Endothelial cell of umbilical vein (primary cell): ENCODE measurements at places on chromosomes 2 and 18.

DNA sequence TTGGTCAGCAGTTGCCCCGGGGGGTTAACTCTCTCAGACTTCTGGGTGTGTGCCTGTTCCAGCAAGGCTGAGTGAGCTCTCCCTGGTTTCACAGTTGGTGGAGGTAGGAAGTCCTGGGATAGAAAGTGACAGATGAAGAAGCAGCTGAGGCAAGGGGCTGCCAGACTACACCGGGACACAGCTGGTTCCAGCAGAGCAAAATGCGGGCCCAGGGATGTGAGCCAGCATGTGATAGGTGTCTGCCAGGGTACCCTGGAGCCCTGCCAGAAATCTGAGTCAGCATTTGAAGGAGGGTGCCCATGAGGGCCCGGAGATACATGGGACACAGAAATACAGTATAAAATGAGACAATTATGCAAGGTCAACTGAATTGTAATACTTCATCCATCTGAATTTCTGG lies 79.3 kb upstream of the LGALSL start:
- H3K4me1 ChIP-seq: no peaks in the 10 kb centered on the region
- H3K27me3 ChIP-seq: no peaks in the 10 kb centered on the region
- no peak overlapping the region for H3K4me3 ChIP-seq

DNA sequence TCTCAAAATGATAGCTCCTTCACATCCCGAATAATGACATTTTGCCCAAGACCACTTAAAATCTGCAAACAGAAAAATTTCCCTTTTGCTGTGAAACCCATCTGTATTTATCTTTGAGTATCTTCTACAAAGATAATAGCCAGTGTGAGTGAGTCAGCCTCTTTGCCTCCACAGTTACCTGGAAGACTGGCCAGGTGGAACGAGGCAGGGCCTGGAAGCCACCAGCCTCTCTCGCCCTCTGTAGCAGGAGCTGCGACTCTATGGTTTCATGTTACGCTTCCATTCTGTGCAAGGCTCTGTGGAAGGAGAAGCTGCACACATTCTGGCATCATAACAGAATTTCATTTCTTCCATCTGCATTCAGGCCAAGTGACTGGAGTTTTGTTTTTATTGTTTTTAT lies 9.5 kb downstream of the ELP2 start:
- peaks cover 17% of the 10 kb centered on the region for H3K36me3 ChIP-seq
- no peak for DNase-seq
- no peak overlapping the region for H3K4me3 ChIP-seq
- H3K27ac ChIP-seq: no peak overlapping the region
- H3K4me1 ChIP-seq: no peaks in the 10 kb centered on the region

GRCh38 chr18:524466-524865 lies 24.0 kb upstream of the COLEC12 start:
- peaks cover 38% of the 10 kb centered on the region for H3K4me1 ChIP-seq
- H3K27me3 ChIP-seq: no peaks in the 10 kb centered on the region
- H3K36me3 ChIP-seq: no peaks in the 10 kb centered on the region

DNA sequence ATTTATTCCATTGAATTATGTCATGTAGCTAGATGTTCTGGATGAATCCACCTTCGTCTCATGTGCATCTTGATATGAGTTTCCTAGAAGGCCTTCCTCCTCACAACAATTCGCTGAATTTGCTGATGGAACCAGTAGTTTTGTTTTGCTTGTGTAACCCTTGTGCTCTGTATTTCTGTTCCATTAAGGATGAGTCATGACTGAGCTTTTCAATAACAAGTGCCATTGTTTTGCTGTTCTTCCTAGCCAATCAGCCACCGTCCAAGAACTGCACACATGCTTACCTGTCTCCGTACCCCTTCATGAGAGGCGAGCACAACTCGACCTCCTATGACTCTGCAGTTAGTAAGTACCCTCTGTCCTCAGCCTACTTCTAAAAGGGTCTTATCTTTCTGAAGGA lies 2.3 kb downstream of the TMEM182 start:
- DNase-seq: peak; percentile 51
- H3K36me3 ChIP-seq: no peaks in the 10 kb centered on the region
- H3K27ac ChIP-seq: no peak overlapping the region
- H3K4me3 ChIP-seq: no peak overlapping the region
- H3K4me1 ChIP-seq: no peaks in the 10 kb centered on the region

DNA sequence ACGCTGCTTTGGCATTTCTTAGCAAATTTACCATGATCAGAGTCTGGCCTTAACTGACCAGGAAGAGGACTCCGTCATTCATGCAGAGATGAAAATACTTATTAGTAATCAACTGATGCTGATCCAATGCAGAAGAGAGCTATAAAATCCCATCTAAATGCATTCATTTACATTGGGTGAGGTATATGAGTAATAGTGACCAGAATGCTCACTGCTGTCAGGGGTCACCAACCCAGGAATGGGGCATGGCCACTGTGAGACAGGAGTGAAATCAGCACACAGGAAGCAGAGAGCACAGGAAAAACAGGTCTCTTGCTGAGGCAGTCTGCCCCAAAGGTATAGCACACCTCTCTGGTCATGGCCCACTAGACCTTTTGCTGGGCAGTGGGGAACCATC lies 68.1 kb upstream of the TMEM247 start:
- no peak overlapping the region for H3K27ac ChIP-seq
- H3K36me3 ChIP-seq: no peaks in the 10 kb centered on the region
- DNase-seq: no peak
- H3K4me3 ChIP-seq: no peak overlapping the region
- no peaks in the 10 kb centered on the region for H3K4me1 ChIP-seq

GRCh38 chr2:163341426-163341825 lies 394.4 kb downstream of the FIGN start:
- peak; percentile 71 for DNase-seq
- H3K27me3 ChIP-seq: no peaks in the 10 kb centered on the region
- H3K27ac ChIP-seq: peak overlapping the region; percentile 63
- peaks cover 17% of the 10 kb centered on the region for H3K4me1 ChIP-seq
- H3K4me3 ChIP-seq: no peak overlapping the region

DNA sequence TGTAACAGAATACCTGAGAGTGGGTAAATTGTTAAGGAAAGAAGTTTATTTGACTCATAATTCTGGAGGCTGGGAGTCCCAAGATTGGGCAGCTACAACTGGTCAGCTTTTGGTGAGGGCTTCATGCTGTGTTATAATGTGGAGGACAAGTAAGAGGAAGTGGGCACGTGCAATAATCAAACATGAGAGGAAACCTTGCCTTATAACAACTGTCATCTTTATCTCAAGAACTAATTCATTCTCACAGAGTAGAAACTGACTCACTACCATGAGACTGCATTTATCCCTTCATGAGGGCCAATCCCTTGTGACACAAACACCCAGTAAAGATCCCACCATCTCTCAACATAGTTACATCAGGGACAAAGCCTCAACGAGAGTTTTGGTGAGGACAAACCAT lies 318.1 kb upstream of the NT5C1B start:
- H3K36me3 ChIP-seq: no peaks in the 10 kb centered on the region
- no peak overlapping the region for H3K4me3 ChIP-seq
- no peaks in the 10 kb centered on the region for H3K27me3 ChIP-seq
- no peak overlapping the region for H3K27ac ChIP-seq
